Activated CD4-positive, alpha-beta T cell treated with anti-CD3 and anti-CD28 coated beads, Interleukin-2, amount 10 ng/mL, durations not matched to agents 24 days and 14 days (primary cell): ENCODE measurements at places on chromosomes 12 and 14.

GRCh38 chr12:89697296-89697695 is 11.3 kb downstream of the ATP2B1 start:
- DNase-seq, result no peak

- no peak for DNase-seq
Observed at GRCh38 chr12:95083471-95083870, 10.1 kb upstream of the NR2C1 start.

- no peak for DNase-seq
Observed at GRCh38 chr12:12153596-12153995, 82.9 kb downstream of the BCL2L14 start.

- no peak for DNase-seq
Observed at GRCh38 chr12:132623072-132623869, 4.7 kb downstream of the P2RX2 start.

- no peak for DNase-seq
Observed at GRCh38 chr12:6154730-6155459, 30.4 kb upstream of the VWF start.

DNA sequence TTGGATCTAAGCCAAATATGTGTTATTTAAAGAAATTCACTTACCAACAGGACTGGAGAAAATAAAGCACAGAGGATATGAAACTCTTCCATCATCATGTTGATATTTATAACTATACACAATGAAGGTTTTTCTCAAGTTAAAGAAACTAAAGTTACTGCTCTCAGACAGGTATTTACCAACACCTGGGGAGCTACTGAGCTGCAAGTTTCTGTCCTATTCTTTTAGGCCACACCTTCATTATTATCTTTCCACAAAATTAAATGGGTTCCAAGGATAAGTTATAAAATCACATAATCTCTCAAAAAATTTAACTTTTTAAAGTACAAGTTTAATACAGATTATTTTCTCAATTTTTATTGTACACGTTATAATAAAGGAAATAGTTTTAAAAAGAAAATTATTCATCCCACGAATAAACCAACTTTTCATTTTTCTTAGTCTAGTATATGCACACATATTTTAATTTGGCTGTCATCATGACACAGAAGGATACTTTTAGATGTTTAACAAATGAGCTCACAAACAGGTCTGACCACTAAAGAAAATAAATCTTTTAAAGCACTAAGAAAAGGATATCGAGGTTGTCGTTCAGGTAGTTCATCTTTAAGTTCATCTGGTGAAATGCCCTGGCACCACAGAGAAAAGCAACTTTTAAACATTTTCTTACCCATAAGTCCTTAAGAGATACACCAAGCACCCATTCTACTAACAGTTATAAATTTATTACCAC is 7.8 kb downstream of the GMFB start:
- DNase-seq, result no peak

DNA sequence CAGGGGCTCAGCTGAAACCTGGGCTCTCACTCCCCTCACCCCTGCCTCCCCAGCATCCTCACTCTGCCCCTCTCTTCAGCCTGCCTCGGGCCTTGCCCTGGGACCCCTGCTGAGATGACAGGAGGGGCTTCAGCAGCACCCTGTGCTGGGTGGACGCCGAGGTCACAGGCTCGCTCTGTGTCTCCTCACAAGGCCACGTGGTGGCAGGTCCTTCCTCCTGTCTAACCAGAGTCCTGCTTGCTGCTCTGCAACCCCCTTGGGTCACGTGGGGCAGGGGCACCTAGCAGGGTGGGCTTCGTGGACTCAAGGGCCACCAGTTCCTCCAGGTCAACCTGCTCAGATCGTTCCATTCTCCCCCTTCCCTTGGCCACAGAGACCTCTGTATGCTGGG is 90.4 kb downstream of the TMEM121 start:
- no peak for DNase-seq

- DNase-seq, result no peak
Observed at GRCh38 chr12:100453951-100454350, 19.7 kb upstream of the NR1H4 start.
